ENCODE measurements at places on chromosomes 3 and 15. TPM values are rescaled to one million over a fixed set of nuclear protein-coding genes. Genes with fewer than 3 reads are reported as not detected.

Gene SNRK
- 26.5 TPM for total RNA-seq

Gene CILP
- 8.5 TPM for total RNA-seq

Gene CHST13
- total RNA-seq, result not detected

Gene BCHE
- 2.2 TPM for total RNA-seq

Gene SPINT1
- 4.8 TPM for total RNA-seq

Gene CFAP20DC
- not detected for total RNA-seq

Gene MOBP
- not detected for total RNA-seq

Gene ABHD14A
- 24.0 TPM for total RNA-seq

Gene MLF1
- 12.8 TPM for total RNA-seq

Gene SCG5
- total RNA-seq, result 3.3 TPM

Gene CCNL1
- total RNA-seq, result 210 TPM

Gene ALDH1L1
- total RNA-seq, result 62.5 TPM

Gene TIMP4
- 56.7 TPM for total RNA-seq

Gene SLC4A7
- 50.0 TPM for total RNA-seq

Gene ARPIN
- 21.4 TPM for total RNA-seq

Gene SRGAP3
- 2.6 TPM for total RNA-seq

Gene ERC2
- total RNA-seq, result not detected

Gene PPIB
- total RNA-seq, result 331 TPM

Gene MLH1
- 75.6 TPM for total RNA-seq

Gene UBXN7
- total RNA-seq, result 21.1 TPM

Gene SYNPR
- total RNA-seq, result not detected

Gene ROPN1B
- not detected for total RNA-seq

Gene MYEF2
- 63.5 TPM for total RNA-seq

Gene PRRT3
- total RNA-seq, result 5.8 TPM

Gene TMEM212
- total RNA-seq, result not detected

Gene HYAL3
- 1.4 TPM for total RNA-seq

Gene DUOX2
- not detected for total RNA-seq

Gene RPSA
- total RNA-seq, result 429 TPM

Gene ANKRD63
- total RNA-seq, result not detected

Gene PRSS50
- total RNA-seq, result 0.54 TPM

Gene COL6A5
- not detected for total RNA-seq

Gene GOLGA6L10
- 0.42 TPM for total RNA-seq

Gene COLQ
- total RNA-seq, result 9.3 TPM

Gene CHRM5
- not detected for total RNA-seq

Gene CCDC39
- total RNA-seq, result not detected

Gene KBTBD13
- total RNA-seq, result 0.63 TPM

Gene VWA5B2
- total RNA-seq, result not detected

Gene GASK1A
- 10.2 TPM for total RNA-seq

Gene ST8SIA2
- total RNA-seq, result not detected

Gene UBAP1L
- total RNA-seq, result 3.7 TPM

Gene BUB1B
- total RNA-seq, result 3.5 TPM

Gene A4GNT
- not detected for total RNA-seq

Gene AGBL1
- total RNA-seq, result not detected

Gene NLGN1
- 18.3 TPM for total RNA-seq

Gene RPL29
- total RNA-seq, result 642 TPM

Gene PPM1M
- total RNA-seq, result 51.9 TPM

Gene XXYLT1
- total RNA-seq, result 21.2 TPM

Gene CCR9
- not detected for total RNA-seq

Gene TRAIP
- total RNA-seq, result 3.2 TPM

Gene PTPRG
- total RNA-seq, result 208 TPM

Gene CRYGS
- 4.4 TPM for total RNA-seq

Gene C2CD4A
- not detected for total RNA-seq

Gene GOLGA8R
- 8.8 TPM for total RNA-seq

Gene CHRNA5
- total RNA-seq, result 1.6 TPM

Gene FRMD5
- not detected for total RNA-seq

Gene SCAANT1
- total RNA-seq, result not detected

Gene SLC27A2
- 2.2 TPM for total RNA-seq

Gene GP9
- total RNA-seq, result not detected

Gene UBE2E1
- total RNA-seq, result 53.3 TPM

Gene SKOR1
- 0.78 TPM for total RNA-seq

All from thoracic aorta (tissue), 2 donors.